ENCODE measurements at places on chromosomes 5 and 9. TPM values are rescaled to one million over a fixed set of nuclear protein-coding genes. Genes with fewer than 3 reads are reported as not detected.
A peak's percentile ranks its signal among the peaks of the same experiment; 100 is the strongest.

DNA sequence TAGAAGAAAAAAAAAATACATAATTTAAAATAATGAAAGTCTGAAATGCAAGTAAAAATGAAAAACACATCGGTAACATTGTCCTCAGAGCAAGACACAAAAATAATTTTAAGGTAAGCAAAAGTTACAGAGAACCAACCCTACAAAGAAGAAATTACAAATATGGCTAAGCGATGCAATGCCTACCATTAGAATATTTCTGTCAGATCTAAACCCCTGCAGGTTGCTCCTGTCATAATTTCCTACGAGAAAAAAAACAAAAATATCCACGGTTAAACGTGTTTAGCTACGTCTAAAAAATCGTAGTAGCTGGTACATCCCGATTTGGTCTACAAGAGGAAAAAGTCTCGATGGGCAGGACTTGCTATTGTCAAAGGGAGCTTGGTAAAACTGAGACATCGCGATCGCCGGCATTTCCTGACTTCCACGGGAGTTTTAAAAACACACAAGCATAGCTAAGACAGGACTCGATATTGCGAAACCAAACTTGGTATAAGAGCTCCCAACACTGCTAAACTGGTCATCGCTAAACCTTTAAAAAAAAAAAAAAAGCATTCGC lies 1.1 kb upstream of the ANXA2R start:
- DNase-seq: peak; percentile 16

- DNase-seq: no peak
Observed at GRCh38 chr9:112411626-112412027, 31.7 kb downstream of the HSDL2 start.

GRCh38 chr5:80037366-80037765 lies 2.2 kb downstream of the THBS4 start:
- DNase-seq: no peak

DNA sequence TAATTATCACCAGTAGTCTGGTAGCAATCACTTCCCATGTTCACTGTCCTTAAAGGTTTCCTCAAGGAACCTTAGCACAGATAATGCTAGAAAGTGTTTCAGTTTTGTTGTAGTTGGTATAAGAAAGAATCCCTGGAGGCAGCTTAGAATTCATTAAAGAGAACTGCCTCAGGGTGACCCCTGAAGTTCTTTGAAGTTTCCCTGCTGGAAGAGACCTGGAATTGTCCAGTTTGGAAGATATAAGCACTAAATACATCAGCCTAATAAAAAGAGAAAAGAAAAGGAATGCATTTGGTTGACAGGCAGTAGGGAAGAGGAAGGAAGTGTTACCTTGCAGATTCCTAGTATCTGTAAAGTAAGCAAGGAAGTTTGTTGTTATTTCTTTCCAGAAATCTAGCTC lies 999.6 kb upstream of the DMAC1 start:
- peak; percentile 20 for DNase-seq

DNA sequence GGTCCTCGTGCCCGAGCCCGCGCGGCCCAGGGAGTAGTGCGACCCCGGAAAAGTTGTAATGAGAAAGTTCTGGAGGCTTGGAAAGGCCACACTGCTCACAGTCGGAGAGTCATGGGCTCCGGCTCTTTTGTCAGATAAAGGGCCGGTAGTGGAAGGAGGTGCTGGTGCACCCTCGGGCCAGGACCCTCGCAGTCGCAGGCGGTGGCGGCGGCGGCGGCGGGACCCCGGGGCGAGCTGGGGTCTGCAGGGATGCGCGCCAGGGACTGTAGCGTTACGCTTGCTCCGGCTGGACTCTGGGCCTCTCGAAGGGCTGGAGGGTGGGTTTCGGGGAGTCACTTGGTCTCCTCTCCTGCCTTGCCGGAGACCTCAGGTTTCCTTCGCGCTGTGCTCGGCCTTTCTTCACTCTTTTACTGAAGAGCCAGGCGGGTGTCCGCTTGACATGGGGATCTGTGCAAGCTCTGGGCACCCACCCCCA lies 1.5 kb downstream of the RORB start:
- DNase-seq: no peak

- DNase-seq: no peak
Observed at GRCh38 chr5:67350185-67350584, 153.6 kb upstream of the CD180 start.

GRCh38 chr5:103674251-103674650 lies 111.7 kb upstream of the NUDT12 start:
- DNase-seq: no peak

- DNase-seq: no peak
Observed at GRCh38 chr5:41921874-41922273, 3.2 kb upstream of the FBXO4 start.

DNA sequence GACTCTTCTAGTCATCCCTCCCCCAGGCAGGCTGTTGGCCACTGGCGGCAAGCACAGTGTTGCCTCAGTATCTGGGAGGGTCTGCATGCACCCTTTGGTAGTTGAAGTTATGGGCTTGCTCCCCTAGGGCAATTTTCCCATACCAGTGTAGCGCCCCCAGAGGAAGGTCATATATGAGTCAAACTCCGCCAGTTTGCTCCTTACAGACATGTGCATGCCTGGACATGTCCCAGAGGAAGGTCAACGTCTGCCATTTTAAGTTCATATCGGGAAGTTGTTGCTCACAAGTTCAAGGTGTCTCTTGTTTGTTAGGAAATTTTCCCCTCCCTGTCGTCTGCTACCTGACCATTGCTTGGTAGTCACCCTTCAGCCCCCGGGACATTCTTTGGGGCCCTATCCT lies 51.3 kb upstream of the MROH2B start:
- DNase-seq: no peak

DNA sequence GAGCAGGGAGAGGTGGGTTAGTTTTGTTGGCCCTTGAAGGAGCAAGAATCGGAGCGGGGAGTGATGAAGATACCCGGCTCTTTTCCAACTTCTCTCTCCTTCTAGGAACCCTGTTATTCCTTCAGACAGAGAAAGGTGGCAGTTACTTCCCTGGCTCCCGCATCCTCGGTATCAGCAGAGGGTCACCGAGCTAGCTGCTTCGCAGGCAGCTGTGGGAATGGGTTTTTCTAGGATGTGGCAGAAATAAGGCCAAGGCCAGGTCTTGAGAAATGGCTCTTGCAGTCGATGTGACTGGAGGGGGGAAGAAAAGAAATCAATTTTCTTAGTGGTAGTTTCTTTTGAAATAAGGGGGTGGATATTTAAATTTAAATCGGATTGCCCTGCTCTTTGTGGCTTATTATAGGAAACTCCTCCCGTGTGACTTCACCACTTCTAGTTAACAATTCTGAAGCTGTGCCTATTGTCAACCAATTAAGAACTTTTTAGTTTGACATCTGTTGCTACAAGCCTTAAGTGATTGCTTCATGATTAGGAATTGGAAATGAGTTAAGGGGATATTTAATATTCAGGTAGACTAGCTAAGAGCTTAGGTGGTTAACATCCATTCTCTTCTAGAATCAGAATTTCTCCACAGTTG lies 1.4 kb downstream of the SAP30L start:
- no peak for DNase-seq

DNA sequence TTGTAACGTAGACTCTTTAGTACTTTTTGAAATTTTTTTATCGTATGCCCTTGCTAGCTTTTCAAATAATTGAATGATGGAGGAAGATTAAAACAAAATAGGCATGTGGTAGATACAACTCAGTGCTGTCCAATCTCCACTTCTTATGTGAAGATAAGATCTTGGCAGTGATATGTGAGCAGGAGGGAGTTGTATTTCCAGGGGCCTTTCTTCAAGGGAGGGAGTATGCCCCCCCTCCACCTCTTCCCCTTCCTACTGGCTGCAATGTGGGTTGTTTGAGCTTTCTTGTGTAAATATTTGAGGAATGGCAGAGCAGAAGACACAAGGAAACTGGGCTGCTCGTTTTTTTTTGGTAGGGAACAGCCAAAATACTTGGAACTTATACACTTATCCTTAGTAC lies 374.9 kb downstream of the PSAT1 start:
- no peak for DNase-seq

DNA sequence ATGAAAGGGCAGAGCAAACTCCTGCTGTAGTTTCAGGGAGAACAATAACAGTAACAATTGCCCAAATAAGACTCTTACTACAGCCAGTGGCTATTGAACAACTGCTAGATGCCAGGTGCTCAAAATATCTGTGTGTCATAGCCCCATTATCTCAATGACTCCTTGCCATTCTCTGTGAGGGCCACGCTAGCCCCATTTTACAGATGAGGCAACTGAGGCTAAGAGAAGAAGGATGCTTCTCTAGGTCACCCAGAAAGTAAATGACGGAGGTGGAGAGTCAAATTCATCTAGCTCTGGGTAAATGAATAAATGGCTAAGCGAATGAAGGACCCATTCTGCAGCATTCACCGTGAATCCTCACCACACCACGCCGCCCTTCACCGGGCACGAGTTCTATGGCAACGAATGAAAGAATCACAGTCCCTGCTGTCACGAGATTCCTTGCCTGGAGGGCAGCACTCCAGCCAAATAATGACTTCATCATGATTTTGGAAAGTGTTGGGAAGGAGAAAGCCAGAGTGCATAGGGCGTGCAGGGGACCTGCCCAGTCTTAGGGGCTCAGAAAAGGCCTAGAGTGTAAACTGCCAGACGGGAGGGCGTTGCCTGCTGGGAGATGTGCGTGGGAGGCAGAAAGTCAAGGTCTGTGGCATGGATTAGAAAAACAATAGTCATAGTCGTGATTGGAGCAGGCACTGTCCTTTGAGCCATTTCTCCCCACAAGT lies 147.2 kb downstream of the C9orf50 start:
- no peak for DNase-seq

DNA sequence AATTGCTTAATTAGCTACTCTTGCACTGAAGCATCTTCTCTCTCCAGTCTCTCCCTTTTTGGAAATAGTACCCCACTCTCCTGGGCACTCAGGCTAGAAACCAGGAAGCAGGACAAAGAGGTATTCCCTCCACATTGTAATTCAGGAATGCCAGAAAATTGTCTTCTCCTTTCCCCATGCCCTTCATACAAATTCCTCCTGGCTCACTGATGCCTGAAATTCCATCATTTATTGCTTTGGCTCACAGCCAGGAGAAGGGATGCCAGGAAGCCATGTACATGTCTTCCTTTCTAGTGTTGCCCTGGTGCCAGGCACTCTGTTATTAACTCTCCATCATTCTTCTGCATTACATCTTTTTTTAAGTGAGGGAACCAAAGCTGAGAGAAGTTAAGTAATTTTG lies 716.5 kb upstream of the C9orf72 start:
- DNase-seq: no peak

DNA sequence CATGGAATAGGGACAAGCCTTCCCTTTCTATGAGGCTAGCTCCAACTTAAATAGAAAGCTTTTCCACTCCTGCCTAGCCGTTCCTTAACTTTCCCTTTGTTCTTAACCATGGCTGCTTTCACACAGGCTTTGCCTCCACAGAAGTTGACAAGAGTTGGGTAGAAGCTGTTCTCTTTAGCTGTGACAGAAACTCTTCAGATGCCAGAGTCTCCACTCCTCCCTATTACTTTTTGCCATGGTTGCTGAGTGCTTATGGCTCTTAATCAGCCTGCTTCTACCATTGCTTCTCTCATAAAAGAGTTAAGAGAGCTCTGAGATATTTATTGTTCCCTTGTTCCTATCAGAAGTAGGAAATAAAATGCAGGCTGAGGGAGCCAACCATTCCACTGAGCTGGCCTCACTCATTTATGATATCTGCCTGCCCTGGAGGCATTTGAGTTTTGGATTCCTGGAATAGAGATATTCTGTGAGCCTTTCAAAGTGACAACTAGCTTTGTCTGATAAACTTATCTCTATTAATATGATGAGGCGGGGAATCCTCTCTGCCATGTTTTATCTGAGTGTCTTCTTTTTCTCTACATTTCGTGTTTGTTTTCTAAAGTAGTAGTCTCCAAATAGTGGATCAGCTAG lies 162.6 kb downstream of the DMAC1 start:
- DNase-seq: peak; percentile 8

- no peak for DNase-seq
Observed at GRCh38 chr5:157961176-157961575, 102.2 kb upstream of the CLINT1 start.

DNA sequence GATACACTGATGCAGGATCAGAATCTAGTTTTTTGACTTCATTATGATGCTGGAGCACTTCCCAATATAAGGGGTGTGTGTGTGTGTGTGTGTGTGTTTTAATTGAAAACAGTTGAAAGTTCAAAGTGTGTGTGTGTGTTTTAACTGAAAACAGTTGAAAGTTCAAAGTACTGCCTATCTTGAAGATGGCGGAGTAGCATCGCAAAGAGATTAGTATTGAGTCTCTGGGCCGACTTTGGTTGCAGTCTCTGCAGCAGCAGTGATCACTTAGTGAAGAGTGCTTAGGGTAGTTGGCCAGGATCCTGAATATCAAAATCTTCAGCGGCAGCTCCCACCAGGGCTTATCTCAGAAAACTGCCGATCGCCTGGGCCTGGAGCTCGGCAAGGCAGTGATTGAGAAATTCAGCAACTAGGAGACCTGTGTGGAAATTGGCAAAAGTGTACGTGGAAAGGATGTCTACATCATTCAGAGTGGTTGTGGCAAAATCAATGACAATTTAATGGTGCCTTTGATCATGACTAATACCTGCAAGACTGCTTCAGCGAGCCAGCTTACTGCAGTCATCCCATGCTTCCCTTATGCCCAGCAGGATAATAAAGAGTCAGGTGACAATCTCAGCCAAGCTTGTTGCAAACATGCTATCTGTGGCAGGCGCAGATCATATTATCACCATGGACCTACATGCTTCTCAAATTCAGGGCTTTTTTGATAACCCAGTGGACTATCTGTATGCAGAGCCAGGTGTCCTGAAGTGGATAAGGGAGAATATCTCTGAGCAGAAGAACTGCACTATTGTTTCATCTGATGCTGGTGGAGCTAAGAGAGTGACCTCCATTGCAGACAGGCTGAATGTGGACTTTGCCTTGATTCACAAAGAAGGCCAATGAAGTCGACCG lies 7.3 kb upstream of the SCAI start:
- DNase-seq: no peak

Gene PCDHGB3
- 0.74 TPM for total RNA-seq

Gene MTREX
- total RNA-seq: 198 TPM

Gene PCDHGB1
- 4.3 TPM for total RNA-seq

Gene ACTBL2
- total RNA-seq: not detected

Gene PCDHGA9
- total RNA-seq: 2.2 TPM

Gene KIF27
- total RNA-seq: 16.4 TPM

Gene MOB3B
- 15.3 TPM for total RNA-seq

Gene PCDHB8
- total RNA-seq: not detected

Gene OLFM1
- 4.0 TPM for total RNA-seq

Gene PLAC8L1
- not detected for total RNA-seq

Gene SHLD3
- 5.7 TPM for total RNA-seq

Gene GLE1
- total RNA-seq: 26.3 TPM

Gene ZNF354C
- total RNA-seq: 29.8 TPM

Gene SLC36A3
- total RNA-seq: not detected

Gene ORM2
- total RNA-seq: not detected

Gene BNC2
- 1.2 TPM for total RNA-seq

Measured in neural progenitor cell (in vitro differentiated cells).